Dermis blood vessel endothelial cell (primary cell): ENCODE measurements at places on chromosomes 11 and 22. TPM values are rescaled to one million over a fixed set of nuclear protein-coding genes. Genes with fewer than 3 reads are reported as not detected.

MS4A2 gene
- not detected in 2 replicates for total RNA-seq

OR51E2 gene
- not detected in 2 replicates for total RNA-seq

POU2AF2 gene
- not detected in 2 replicates for total RNA-seq

BDNF gene
- total RNA-seq: 0.60 and 0.85 TPM in 2 replicates

SCN4B gene
- total RNA-seq: 0.09 TPM in 1 of 2 replicates, not detected in the other

TMEM191B gene
- 1.2 and 1.9 TPM in 2 replicates for total RNA-seq

MN1 gene
- 0.34 and 0.47 TPM in 2 replicates for total RNA-seq

TMEM45B gene
- 0.51 and 1.7 TPM in 2 replicates for total RNA-seq

SIPA1 gene
- 72.2 and 102 TPM in 2 replicates for total RNA-seq

SPON1 gene
- 0.17 and 0.19 TPM in 2 replicates for total RNA-seq

NXPE4 gene
- total RNA-seq: not detected in 2 replicates
